ENCODE measurements at places on chromosomes 1 and 21.
A peak's percentile ranks its signal among the peaks of the same experiment; 100 is the strongest.

DNA sequence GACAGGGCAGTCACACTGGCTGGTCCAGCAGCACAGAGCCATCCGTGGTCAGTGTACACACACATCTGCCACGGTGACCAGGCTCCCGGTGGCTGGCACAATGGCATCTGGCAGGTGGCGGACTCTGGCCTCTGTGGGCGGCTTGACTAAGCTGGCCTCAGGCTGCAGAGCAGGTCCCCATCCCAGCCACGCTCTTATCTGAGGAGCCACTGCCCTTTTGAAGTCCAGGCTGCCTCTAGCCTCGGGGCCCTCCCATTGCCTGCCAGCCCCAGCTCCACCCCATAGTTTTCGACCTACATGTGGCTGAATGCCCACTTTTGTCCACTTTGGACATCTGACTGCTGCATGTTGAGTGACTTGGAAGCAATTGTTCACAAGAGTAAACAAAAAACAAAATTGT lies 29.9 kb upstream of the EDN2 start:
- DNase-seq, result no peak

- no peak for DNase-seq
Measured at GRCh38 chr1:5858246-5858645, 134.0 kb downstream of the NPHP4 start.

DNA sequence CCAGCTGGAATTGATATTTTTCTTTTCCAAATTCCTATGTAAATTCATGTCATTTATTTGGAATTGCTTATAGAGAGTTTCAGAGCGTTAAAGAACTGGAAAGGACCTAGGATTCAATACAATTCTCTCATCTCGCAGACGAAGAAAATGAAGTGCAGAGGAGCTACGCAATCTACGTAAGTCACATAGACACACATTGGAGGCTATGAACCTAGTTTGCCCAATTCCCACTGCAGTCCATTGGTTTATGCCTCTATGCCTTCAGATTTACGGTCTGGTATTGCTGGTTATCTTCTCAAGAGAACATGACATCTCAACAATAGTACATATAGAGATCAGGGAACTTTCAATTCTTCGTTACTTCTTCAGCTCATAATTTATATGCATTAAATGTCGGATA lies 971 bp upstream of the RNF2 start:
- DNase-seq, result no peak

- DNase-seq, result no peak
Measured at GRCh38 chr1:7103361-7103782, 318.1 kb downstream of the CAMTA1 start.

GRCh38 chr1:151135433-151136385 lies 10.7 kb downstream of the SEMA6C start:
- DNase-seq, result no peak

GRCh38 chr1:71834601-71835441 lies 447.5 kb downstream of the NEGR1 start:
- DNase-seq, result no peak

- DNase-seq, result no peak
Measured at GRCh38 chr1:212727386-212728181, 27.9 kb upstream of the BATF3 start.

GRCh38 chr1:116425987-116426386 lies 52.9 kb downstream of the ATP1A1 start:
- DNase-seq, result no peak

DNA sequence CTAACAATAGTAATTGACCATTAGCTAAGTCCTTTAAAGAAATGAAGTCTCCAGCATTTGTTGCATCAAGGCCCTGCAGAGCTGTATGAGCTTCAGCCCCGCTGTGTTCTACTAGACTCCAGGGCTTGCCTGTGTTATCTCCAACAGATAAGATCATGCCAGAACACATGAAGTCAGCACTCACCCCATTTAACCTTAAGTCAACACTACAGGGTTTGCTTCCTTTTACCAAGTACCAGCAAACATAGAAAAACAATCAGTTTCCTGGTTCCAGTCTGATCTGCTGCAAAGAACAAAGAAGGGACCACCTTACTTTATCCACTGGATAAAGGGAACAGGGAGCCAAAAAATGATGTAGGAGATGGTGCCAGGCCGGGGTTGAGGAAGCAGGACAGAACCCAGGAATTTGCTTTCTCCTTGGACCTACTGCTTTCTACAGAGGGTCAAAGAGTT lies 41.3 kb upstream of the ENAH start:
- peak; percentile 5 for DNase-seq

DNA sequence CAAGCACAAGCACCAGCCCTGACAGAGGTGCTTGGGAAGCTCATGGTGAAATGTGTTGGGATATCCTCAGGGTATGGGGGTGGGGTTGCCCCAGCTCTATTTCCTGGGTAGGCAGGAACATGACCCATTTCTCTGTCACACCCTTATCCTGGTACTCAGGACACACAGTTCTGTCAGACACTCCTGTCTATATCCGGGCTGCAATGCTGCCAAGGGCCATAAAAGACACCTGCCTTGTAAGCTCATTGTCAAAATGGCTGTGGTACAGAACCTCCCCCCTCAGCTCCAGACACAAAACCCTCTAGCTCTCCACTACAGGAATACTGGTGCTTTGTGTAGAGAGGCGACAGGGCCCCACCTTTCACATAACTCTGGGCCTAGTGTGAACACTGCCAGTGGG lies 636.7 kb downstream of the PLA2G4A start:
- DNase-seq, result no peak
